Osteoblast (primary cell): ENCODE measurements at places on chromosomes 5 and 9.

DNA sequence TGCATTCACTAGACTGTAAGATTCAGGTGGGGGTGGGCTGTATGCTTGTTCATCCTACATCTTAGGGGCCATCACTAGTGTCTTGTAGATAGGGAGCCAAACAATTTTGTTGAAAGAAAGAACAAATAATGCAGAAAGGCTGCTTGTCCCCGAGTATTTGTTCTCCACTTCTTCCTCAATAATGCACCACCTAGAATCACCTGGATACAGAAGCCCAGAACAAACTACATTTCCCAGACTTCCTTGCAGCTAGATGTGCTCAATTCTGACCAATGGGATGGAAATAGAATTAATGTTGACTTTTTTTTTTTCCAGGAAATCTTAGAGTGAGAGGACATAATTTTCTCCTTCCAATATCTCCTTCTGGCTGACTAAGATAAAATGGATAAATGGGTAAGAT is 38.9 kb upstream of the TNFSF8 start:
- no peak for DNase-seq

GRCh38 chr5:17260549-17260948 is 43.1 kb downstream of the BASP1 start:
- DNase-seq = no peak

DNA sequence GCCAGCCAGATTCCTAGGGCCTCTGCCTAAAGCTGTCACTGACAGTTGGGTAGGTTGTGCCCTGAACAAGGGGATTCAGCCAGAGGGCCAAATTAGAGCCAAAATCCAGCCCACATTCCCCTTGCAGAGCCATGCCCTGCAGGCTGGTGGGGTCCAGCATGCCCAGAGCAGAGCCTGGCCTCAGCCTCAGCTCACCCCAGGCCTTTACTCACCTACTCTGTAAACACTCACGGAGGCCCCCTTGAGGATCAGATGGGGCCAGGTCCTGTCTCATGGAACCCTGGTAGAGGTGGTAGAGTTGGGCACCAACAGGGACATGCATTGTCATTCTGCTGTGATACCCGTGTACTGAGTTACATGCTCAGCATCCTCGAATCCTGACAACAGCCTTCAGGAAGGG is 74.9 kb downstream of the LMX1B start:
- DNase-seq = no peak

DNA sequence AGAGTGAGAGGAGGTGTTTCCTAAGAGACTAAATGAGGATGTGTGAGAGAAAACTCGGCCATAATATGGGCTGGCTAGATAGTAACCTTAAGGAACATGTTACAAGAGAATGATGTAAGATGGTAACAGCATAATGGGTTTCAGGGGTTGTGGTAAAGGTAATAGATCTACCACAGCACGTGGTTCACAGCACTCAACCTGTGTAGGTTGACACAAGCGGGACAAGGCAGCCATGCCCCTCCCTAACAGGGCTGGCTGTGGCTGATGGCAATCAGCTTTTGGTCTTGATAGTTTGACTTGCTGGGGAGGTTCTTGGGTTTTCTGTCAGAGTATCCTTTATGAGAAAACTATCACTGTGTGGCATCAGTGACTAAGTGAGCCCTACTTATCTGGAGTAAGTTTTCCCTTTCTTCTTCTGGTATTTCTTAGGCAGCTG is 138.6 kb downstream of the TRIO start:
- no peak for DNase-seq

- DNase-seq = no peak
Observed at GRCh38 chr9:120655005-120655622, 59.2 kb downstream of the MEGF9 start.

- no peak for DNase-seq
Observed at GRCh38 chr5:91484662-91485061, 101.5 kb upstream of the ARRDC3 start.

- DNase-seq = no peak
Observed at GRCh38 chr5:1207555-1207954, 6.2 kb downstream of the SLC6A19 start.

- no peak for DNase-seq
Observed at GRCh38 chr5:155106221-155106620, 92.7 kb downstream of the KIF4B start.

GRCh38 chr9:84708400-84708799 is 38.9 kb downstream of the NTRK2 start:
- DNase-seq = no peak

DNA sequence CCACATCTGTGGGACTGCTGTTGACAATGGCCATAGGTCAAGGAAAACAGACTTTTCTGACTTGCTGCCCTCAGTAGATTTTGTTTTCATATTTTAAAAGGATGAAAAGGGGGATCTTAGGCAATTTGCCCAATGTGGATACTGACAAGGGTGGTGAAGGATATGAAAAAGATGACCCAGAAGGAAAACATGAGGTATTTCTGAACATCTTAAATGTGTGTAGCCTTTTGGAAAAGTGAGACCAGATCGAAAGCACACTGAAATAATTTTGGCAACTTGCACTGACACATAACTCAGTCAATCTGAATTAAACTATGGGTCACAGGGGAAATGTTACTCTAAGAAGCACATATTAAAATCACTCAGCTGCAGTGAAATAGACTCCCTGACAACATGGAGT is 1793.0 kb upstream of the ACO1 start:
- no peak for DNase-seq

DNA sequence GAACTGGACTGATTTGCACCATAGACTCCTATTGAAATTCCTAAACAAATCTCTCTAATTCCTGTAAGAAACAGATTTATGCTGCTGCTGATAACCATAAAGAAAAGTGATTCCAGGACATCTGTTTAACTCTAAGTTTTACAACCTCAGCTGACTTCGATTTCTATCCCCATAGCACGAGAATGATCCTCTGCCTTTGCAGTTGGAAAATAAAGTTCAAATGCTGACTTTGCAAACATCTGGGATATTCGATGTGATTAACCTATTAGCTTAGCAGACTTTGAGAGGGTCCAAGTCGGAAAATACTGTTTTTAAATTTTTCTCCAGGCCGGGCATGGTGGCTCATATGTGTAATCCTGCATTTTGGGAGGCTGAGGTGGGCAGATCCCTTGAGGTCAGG is 247.3 kb downstream of the PSAT1 start:
- no peak for DNase-seq

GRCh38 chr9:80501635-80502034 is 929.9 kb downstream of the TLE4 start:
- no peak for DNase-seq

DNA sequence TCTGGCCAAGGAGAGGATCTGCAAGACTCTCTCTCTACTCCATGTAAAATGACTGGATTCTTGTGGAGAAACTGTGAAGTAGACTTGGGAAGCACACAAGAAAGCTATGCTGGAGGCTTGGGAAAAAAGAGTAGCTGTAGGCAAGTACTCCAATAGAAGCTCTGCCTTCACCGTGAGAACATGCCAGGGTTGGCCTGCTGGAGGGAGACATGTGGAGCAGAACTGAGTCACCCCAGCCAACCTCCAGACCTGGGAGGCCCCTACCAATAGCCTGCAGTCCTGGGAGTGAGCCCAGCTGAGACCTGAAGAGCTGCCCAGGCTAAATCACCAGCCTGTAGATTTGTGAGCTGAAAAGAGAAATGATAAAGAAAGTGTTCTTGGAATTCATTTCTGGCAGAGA is 66.6 kb downstream of the DEPDC1B start:
- peak; percentile 81 for DNase-seq

- no peak for DNase-seq
Observed at GRCh38 chr9:125513303-125513667, 193.7 kb downstream of the MAPKAP1 start.

DNA sequence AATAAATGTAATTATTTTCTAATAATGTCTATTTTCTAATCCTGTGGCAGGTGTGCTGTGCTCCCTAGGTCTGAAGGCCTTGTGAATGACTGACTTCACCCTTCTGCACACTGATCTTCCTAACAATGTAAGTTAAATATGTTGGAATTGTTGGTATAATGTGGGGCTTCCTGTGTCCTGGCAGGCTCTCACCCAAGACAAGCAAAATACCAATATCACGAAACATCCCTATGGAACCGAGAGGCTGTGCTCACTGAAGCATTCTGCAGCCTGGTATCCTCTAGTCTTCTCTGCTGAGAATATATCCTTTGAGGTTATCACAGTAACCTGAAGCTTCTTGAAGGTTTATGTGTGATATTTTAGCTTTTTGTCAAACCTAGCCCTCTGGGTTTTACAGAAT is 159.4 kb downstream of the GABRB2 start:
- DNase-seq = no peak

DNA sequence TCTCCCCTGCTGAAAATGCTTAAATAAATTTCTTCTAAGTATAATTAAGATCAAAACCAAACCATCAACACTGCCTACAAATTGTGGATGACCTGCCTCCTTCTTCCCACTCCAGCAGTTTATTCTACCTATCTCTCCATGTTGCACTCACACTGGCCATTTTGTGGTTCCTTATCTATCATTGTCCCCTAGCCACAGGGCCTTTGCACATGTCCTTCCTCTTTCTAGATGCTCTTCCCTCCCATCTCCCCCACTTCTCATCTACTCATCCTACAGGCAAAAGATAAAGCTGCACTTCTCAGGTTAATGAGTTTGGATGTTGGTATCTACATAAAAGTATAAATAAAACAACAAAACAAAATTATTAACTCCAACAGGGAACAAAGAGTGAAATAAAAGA is 70.6 kb upstream of the CCNG1 start:
- no peak for DNase-seq

- DNase-seq = no peak
Observed at GRCh38 chr9:76588316-76588715, 129.3 kb downstream of the GCNT1 start.

- DNase-seq = no peak
Observed at GRCh38 chr5:149857499-149857898, 87.1 kb downstream of the PDE6A start.

- DNase-seq = no peak
Observed at GRCh38 chr5:126274763-126275125, 148.5 kb upstream of the GRAMD2B start.

DNA sequence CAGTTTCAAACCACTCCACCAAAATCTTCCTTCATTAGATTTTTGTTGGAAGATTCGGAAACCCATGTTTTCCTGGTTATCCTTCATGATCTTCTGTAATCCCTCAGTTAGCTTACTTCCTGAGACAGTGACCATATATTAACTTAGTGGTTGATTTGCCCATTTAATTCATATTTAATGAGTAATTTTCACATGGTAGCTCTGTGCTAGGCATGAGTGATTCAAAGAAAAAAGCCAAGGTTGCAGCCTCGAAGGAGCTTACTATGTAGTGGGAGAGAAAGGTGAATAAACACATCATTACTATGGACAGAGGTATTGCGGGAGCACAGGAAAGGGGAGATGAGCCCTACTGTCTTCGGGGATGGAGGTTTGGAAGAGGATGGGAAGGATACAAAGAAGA is 158.5 kb downstream of the TLE1 start:
- DNase-seq = no peak

DNA sequence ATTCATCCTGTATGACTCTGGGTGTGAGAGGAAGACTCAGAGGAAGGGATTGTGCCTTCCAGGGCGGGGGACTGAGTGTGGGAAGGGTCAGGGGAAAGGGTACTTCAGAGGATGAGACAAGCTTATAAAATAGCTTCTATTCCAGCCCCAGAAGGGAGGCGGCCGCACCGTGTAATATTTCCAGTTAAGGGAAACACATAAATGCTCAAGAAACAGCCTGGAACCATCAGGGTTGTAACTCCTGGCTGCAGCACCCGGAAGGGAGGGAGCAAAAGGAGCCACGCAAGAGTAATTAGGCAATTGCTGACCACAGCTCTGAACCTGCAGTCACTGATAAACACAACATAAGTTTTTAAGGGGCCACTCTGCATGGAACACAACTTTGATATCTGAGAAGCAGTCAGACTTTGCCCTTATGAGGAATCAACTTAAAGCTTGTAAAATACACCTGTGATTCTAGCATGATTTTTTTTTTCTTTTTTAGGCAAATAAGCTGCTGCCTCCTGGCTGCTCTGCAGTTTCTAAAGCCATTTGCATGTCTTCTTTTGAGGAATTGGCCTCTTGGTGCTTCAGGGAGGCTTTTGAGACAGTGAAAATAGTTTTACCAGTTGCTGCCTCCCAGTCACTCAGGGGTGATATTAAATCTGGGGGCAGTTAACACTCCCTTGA is 382.7 kb downstream of the ENC1 start:
- DNase-seq = no peak

GRCh38 chr9:124768750-124769548 is 2.2 kb downstream of the NR6A1 start:
- DNase-seq = no peak

- no peak for DNase-seq
Observed at GRCh38 chr5:10125116-10125515, 124.6 kb downstream of the ATPSCKMT start.

DNA sequence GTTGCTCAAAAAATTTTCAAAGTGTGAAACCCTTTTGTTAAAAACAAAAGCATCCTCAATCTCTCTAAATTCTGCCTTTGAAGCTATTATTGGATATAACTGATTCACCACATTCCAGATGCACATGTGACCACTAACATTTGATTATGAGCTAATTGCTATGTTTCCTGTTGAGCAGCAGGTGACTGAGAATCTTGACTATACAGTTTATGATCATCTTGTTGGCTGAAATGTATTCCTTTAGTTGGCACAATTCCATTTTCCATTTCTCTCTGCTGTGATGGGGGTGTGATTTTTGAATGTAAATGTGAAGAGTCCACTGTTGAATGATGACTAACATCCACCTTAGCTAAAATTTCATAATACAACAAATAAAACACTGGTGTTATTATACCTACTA is 10.7 kb downstream of the LYSMD3 start:
- no peak for DNase-seq

- peak; percentile 95 for DNase-seq
Observed at GRCh38 chr5:150540615-150541396, 32.9 kb downstream of the NDST1 start.

DNA sequence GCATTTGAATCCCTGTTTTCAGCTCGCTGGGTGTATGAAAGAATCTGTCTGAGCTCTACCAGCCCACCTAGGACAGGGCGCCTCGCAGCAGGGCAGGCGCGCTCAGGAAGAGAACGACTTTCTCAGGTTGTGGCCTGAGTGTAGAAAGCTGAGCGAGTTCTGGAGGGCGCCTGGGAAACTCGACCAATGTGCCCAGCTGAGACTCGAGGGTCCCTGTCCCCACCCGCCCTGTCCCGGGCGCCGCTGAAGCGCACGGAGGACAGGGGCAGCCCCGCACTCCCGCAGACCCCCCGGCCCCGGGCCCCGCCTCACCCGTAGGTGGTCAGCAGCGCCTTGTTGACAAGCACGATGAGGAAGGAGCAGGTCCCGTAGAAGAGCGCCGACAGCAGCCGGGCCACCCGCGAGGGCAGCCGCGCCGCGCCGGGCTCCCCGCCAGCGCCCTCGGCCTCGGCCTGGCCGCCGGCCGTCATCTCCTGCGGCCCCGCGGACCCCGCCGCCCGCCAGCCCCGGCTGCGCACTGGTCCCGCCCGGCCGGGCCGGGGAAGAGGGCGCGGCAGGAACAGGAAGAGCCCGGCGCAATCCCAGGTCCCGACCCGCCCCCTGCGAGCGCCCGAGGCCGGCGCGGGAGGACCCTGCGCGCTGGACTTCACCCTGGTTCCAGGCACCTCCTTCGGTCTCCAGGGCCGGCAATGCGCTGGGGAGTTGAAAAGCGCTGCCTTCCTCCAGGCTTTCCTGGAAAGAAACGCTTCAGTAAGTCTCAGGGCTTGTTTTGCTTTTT is at the start of gene SLC35D2:
Gene SLC35D2, minus strand, starts transcription at position 547 of the 778 bp plus-strand sequence. Its CDS starts 77 bp downstream, at position 470.
- DNase-seq = peak; percentile 96

- peak; percentile 97 for DNase-seq
Observed at GRCh38 chr5:37836592-37837413, 3.0 kb downstream of the GDNF start.
